ENCODE measurements at places on chromosomes 2 and 18.

DNA sequence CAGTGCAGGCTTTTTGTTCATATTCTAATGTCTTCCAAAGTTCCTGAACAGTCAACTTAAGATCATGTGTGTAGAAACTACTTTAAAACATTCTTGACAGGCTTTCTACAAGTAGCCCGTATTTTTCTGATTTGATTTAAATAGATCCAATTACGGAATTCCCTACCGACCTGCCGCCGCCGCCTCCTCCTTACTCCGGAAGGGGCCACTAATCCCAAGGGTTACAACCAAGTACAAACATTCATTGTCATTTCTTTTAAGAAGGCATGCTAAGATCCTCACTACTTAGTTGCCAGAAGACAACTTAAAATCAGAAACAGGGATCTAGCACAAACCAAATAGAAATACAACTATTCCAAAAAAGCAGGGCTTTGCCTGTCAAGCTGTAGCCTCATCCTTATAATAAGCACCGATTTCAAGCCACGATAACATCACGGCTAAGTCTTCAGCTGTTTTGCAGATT lies 784 bp downstream of the WDR33 start:
- DNase-seq: no peak

DNA sequence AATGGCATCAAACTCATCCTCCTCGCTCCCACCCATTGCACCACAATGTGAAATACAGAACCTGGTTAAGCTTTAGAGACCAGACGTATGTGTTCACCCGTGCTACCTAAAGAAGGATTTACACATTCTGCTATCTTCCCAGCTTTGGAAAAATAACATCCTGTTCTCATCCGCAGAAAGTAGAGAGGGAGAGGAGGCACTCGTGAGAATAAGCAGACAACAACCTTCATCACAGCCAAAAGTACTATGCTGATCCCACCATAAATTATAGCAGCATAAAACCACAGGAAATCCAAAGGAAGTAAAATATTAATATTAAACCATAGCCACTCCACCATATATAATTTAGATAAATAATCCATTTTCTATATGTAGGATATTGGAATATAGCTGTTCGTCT lies 111.7 kb upstream of the NRP2 start:
- no peak for DNase-seq

DNA sequence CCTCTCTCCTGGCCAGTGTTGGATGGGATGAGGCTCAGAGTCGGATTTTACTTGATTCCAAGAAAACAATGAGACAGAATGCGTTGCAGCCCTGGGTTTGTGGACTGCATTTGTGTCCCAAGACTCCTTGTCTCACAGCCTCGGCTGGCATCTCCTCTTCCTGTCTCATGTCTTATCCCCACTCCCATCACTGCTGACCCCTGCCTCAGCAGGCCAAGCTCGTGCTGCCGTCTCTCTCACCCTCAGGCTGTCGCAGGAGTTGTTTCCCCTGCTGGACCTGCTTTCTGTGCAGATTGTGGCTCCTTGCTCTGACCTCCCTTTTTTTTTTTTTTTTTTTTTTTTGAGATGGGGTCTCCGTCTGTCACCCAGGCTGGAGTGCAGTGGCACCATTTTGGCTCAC lies 70.2 kb upstream of the RALBP1 start:
- no peak for DNase-seq

DNA sequence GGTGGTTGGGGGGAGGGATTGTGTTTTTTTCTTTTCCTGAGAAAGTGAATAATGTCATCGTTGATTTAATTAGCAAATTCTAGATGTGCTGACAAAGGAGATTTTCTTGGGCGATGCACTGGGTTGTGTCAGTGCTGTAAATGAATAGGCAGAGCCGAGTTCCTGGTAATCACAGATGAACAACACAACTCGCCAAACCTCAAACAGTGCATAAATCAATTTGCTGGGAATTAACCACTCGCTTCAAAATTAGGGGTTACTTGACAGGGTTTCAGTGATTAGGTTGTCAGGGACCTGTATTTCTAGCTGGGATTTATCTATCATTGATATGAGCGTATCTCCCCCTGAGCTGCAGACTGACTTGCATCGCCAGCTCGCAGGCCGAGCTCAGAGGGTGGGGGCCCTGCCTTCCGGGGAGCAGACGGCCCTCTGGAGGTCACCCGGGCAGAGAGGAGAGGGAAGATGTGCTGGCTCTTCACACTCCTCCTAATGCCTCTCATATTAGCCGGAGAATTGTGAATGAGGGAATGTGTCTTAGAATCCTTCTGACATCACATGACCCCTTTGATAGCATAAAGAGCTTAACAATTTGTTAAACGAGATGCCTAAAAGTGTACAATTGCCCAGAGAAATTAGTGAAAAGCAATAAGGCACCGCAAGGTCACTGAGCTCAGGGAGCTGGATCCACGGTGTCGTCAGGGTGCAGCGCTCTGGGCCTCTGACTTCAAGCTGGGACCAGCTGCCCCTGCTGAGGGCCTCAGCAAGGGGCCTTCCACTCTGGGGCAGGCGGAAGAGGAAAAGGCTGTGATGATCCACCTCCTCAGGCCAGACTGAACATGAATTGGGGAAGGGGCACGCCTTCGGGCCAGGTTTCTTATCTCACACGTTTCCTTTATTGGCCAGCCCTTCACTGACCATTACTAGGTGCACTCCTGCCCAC lies 48.9 kb downstream of the SMIM21 start:
- DNase-seq: no peak

- no peak for DNase-seq
Measured at GRCh38 chr2:7886666-7887065, 795.2 kb upstream of the ID2 start.

- no peak for DNase-seq
Measured at GRCh38 chr2:44904578-44904977, 36.9 kb upstream of the SIX3 start.

DNA sequence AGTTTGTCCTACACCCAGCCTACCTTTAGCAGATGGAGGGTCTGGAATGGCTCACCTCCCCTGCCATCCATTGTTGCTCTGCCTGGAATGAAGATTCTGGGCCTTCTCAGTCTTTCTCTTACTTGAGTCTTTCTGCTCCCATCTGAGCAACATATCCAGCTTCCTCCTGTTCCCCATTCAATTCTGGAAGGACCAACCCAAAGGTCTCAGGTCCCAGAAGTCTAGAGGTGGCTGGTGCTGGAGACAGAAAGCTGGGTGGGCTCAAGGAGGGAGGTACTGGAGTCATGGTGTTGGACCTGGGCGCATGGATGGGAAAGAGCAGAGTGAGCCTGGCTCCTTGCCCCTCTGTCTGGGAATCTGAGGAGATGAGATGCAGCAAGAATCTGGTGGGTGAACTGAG lies 93.5 kb upstream of the SIX3 start:
- no peak for DNase-seq

- DNase-seq: no peak
Measured at GRCh38 chr2:51441786-51442185, 409.9 kb upstream of the NRXN1 start.

DNA sequence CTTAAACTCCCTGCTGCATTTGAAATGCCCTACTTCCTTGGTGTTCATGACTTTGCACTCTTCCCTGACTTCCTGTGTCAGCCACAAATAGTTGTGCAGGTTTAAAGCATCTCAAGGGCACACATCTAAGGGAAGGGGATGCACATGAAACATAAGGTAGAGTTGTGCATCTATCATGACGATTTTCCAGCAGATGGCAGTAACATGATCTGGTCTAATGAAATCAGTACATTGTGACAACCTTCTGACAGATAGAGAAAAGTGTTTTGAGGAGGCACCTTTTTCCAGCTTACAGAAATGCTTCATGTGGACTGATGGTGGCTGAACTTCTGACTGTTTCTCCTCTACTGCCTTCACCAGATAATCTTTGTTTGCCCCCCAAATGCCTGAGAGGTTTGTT lies 238.9 kb downstream of the XIRP2 start:
- DNase-seq: no peak

DNA sequence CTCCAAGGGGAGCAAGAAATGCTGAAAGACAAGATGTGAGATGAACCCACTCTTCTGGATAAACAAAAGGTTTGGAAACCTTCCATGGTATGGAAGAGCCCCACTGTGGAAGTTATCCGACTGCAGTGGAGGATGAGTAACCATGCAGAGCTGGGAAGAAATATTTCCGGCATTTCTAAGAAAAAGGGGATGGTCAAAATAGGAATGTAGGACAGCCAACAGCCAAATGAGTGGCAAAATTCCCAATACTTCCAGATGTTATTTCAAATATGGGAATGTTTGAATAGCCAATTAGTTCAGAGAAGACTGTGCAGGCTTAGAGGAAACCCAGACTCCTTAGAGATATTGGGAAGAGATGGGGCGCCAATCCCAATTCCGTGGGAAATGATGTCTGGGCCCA lies 246.8 kb downstream of the RAD51AP2 start:
- DNase-seq: no peak

- DNase-seq: no peak
Measured at GRCh38 chr2:158953454-158953853, 15.0 kb upstream of the TANC1 start.

GRCh38 chr18:65365245-65365980 lies 385.4 kb upstream of the CDH7 start:
- no peak for DNase-seq

- DNase-seq: no peak
Measured at GRCh38 chr2:183614799-183615435, 490.7 kb downstream of the NUP35 start.

DNA sequence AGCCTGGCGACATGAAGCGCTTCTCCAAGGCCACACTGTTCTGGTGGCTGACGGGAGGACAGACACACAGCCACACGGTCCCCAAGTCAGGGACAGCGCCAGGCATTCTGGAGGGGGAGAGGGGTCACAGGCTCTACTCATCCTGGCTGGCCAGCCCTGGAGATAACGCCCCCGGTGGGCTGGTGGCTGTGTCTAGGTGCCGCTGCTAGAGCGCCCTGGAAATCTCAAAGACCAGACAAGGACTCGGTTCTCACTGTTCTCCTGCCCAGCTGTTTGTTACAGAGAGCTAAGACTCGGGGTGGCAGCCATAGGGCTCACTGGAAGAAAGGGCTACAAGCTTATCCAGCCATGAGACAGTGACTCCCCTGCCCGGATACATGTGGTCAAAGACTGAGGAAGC lies 72.0 kb downstream of the KCNF1 start:
- no peak for DNase-seq

GRCh38 chr2:226603606-226604005 lies 196.0 kb downstream of the IRS1 start:
- no peak for DNase-seq

DNA sequence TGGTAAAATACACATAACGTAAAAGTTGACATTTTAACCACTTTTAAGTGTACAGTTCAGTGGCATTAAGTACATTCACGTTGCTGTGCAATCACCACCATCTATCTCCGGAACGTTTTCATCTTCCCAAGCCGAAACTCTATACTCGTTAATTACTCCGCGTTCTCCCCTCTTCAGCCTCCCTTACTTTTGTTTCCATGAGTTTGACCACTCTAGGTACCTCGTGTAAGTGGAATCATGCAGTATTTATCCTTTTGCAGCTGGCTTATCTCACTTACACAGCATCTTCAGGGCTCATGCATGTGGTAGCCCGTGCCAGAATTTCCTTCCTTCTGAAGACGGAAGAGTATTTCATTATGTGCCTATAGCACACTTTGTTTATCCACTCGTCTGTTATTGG lies 225.2 kb downstream of the SLC4A3 start:
- no peak for DNase-seq

- no peak for DNase-seq
Measured at GRCh38 chr18:49859021-49859359, 45.7 kb upstream of the ACAA2 start.

DNA sequence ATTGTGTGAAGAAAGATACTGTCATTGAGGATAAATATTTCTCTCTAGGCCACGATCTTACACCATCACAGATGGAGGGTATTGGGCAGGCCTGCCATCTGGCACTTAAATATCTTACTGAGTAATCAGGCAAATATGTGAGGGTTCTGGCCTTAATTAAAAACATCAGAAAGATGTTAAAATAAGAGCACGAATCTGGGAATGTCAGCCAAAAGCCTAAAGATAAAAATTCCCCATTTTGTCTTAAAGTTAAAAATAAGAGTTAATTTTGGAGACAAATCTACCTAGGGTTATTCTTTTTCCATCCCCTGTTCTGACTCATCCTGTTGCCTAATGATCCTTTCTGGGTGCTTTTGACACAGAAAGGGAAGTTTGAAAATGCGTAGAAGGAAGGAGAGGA lies 121.0 kb downstream of the SUCLG1 start:
- DNase-seq: no peak

GRCh38 chr18:37566479-37567060 lies 972 bp upstream of the CELF4 start:
- DNase-seq: no peak

- no peak for DNase-seq
Measured at GRCh38 chr2:239767021-239767905, 257.9 kb downstream of the NDUFA10 start.

DNA sequence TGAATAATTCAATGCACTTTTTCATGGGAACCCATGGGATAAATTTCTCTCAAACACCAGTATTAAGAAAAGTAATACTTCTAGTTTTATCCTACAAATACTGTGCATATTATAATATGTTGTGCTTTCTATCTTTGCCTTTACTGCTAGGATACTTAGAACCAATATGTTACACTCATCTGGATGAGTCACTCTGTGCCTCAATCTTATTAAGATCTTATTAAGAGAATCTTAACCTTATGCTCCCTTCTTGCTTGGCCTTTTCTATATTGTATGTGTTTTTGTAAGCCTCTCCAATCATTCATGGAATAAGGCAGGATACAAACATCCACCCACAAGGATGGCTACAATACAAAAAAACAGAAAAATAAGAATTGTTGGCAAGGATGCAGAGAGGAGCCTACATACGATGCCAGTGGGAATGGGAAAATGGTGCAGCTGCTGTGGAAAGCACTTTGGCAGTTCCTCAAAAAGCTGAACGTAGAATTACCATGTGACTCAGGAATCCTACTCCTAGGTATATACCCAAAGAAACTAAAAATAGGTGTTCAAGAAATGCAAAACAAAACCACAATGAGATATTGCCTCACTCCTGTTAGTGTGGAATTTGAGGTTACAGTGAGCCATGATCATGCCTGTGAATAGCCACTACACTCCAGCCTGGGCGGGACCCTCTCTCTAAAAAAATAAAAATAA lies 10.7 kb upstream of the TWSG1 start:
- no peak for DNase-seq

- DNase-seq: no peak
Measured at GRCh38 chr2:112092286-112093041, 37.4 kb downstream of the TMEM87B start.

- no peak for DNase-seq
Measured at GRCh38 chr2:64202206-64202845, 58.1 kb upstream of the PELI1 start.

GRCh38 chr18:49591775-49592174 lies 29.9 kb downstream of the LIPG start:
- DNase-seq: no peak

- DNase-seq: no peak
Measured at GRCh38 chr2:235391921-235392615, 101.8 kb upstream of the AGAP1 start.

DNA sequence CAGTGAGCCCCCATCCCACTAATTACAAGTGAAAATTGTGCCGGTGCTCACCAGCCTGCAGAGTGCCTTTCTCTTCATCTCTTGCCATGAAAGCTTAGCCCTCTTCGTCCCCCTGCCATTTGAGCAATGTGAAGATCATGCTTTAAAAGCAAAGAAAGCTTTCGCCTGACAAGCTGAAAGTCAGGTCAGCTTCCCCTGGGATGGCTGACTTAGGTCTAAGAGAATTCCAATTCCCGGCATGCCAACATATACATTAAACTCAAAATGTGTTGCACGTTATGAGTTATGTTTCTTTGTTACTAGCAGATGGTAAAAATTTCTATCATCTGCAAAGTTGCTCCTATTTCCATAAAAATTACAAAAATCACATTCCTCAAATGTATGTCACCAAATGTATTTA lies 129.8 kb downstream of the AFF3 start:
- DNase-seq: no peak
